ENCODE measurements at places on chromosomes 7 and 10.

DNA sequence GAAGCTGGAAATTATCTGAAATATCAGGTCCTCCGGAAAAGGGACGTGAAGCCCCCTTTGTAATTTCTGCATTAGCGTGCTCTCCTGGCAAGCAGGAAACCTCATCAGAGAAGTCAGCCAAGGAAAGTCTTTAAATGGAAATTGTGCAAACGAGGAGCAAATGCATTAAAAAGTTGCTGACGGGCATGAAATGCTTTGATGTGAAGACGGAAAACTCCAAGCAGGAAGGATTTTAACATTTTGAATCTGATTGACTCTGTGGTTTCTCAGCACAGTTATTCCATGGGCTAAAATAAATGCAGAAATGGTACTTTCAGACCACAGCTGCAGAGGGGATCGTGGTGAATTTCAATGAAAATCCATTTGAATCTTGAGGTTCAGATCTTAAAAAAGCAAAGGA lies 167.8 kb downstream of the AHR start:
- no peak for DNase-seq

- no peak for DNase-seq
Observed at GRCh38 chr10:71383972-71384687, 12.6 kb upstream of the CDH23 start.

DNA sequence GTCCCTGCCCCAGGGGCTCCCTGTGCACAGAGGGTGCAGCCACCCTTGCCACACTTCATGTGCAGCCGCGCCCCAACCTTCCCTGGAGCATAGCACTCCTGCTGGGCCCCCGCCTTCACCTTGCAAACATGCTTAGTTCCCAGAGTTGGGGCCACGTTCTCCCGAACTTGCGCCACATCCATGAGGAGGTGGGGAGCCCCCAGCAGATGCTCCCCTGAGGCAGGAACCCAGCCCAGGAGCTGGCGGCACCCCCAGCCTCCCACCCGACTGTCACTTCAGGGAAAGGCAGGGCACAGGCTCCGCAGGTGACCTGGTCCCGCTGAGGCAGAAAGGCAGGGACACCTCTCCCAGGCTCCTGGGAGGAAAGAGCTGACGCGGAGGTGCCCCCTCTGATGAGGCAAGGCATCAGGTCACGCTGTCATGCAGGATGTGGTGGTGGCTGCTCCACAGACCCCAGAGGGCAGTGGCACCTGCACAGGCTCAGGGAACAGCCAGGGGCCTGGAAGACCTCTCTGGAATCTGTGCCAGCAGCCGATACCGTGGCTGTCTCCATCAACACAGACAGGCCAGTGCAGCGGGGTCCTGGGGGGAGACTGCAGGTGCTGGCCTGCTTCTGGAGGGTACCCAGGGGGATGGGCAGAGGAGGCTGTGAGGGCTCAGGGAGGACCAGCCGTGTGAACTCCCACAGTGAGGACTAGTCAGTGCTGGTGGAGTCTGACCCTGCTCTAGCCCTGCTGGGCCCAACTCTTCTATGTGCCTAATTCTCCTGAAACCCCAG lies 221.3 kb downstream of the MAD1L1 start:
- no peak for DNase-seq

- peak; percentile 2 for DNase-seq
Observed at GRCh38 chr10:96910488-96911395, 78.6 kb downstream of the LCOR start.

- DNase-seq = peak; percentile 69
Observed at GRCh38 chr7:158821171-158822031, 7.9 kb downstream of the ESYT2 start.

All from pulmonary artery endothelial cell (primary cell).